Activated CD4-positive, alpha-beta T cell treated with anti-CD3 and anti-CD28 coated beads for 4 hours (primary cell): ENCODE measurements at places on chromosomes 7 and 10.

DNA sequence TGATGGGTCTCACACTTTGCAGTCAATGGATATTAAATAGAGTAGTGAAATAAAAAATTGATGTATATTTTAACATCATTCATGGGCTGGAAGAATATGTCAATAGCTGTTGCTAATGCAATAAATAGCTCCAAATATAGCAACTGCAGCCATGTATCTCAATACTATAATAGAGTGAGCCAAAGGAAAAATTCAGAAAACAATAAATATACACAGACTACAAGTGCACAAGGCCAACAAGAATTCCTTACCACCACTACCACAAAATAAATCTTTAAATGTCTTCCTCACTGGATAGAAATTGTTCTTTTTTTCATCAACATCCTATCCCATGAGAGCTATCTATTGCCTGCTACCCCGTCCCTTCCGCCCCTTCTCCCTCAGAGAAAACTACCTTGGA lies 113.1 kb upstream of the TRIM24 start:
- DNase-seq: no peak

DNA sequence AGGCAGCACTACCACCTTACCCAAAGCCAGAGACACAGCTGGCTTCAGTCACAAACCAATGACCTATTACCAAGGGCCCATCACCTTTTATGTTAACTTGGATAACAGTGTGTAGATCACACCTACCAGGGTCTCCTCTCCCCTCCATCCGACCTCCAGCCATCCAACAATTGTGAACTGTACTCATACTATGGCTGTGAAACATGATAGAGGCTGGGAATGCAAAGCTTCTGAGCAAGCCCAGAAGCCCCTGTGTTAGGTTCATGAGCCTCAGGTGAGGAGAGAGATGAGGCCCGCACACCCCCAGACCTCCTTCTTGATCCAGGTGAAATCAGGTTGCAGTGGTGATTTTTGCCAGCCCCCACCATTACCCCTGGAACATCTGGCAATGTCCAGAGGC lies 47.7 kb downstream of the PNLIPRP2 start:
- DNase-seq: no peak

- DNase-seq: no peak
These were observed 1.2 kb downstream of the PARP12 start for GRCh38 chr7:140061607-140061930.

GRCh38 chr7:123190109-123190831 lies 9.5 kb downstream of the SLC13A1 start:
- no peak for DNase-seq

DNA sequence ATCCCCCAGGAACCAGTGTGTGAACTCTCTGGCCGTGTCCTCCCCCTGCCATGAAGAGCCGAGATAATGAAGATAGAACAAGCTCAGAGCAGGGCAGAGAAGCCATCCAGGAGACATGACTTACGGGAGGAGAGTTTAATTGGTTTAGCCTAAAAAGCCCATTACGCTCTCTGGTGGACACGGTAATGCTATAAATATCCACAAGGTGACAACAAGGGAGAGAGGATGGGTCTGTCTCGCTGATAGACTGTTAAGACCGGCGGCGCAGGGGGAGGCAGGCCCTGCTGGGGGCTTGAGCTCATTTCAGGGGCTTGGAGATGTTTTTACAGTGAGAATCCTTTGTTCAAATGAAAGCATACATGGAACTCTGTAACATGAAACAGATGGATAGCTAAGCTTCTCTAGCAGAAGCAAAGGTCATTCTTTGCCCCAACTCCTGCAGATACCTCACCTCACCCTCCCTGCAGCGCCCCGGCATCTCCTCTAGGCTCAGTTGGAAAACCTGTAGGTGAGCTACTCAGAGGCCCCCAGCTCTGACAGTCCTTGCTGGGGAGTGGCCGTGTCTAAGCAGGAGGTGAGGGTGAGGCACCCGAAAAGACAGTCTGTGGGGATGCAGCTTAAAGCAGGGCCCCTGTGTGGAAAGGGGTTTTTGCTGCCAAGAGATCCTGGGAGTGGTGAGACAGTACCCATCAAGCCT lies 40.8 kb upstream of the LOXL4 start:
- DNase-seq: no peak

- no peak for DNase-seq
These were observed 288.9 kb downstream of the BBS9 start for GRCh38 chr7:33418251-33418701.

DNA sequence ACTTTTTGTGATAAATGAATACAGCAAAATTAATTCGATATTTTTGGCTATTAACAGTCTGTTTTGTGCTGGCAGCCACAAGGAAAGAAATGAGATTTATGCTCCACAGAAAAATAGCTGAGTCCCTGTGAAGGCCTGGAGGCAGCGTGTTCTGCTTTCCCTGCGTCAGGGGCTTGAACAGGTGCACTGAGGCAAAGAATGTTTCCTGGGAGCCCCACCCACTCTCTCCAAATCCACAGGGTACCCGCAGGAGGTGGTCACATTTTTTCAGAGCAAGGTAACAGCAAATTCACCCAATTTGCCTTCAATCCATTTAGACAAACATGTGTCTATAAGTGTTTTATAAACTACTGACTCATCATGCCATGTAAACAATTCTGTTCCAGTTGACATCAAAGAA lies 308.1 kb downstream of the TCERG1L start:
- DNase-seq: no peak

- DNase-seq: no peak
These were observed 74.3 kb upstream of the POM121L12 start for GRCh38 chr7:52961084-52961483.

GRCh38 chr7:50862302-50862701 lies 79.6 kb upstream of the GRB10 start:
- DNase-seq: no peak

DNA sequence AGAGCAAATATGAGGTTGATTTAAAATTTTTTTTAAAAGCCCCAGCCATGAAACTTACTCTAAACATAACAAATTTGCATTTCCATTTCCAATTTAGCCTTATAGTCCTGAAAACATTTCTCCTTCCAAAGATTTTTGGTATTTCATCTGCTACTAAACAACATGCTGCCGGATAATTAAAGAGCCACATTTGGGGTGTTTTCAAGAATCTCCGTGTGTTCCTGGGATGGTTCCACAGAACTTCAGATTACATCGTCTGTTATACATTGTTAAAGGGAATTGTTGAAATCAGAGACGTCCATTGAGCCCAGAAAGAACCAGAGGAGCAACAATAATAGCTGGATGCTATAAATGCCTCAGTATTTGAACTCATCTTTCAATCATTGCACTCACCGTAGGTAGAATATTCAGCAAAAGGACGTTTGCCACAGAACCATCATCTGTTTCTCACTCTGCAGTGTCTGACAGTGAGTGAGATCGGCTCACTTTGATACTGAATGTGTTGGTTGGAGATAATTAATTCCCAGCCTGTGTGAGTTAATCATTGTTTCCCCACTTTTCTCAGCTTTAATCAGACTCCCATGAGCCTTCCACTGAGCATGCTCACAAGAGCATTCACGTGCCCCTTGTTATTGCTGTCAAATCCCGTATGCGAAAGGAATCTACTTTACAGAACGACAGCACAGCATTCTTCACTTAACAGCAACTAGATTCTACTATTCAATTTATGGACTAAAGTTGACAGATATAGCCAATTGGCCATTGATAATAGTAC lies 128.4 kb upstream of the PALS2 start:
- no peak for DNase-seq

DNA sequence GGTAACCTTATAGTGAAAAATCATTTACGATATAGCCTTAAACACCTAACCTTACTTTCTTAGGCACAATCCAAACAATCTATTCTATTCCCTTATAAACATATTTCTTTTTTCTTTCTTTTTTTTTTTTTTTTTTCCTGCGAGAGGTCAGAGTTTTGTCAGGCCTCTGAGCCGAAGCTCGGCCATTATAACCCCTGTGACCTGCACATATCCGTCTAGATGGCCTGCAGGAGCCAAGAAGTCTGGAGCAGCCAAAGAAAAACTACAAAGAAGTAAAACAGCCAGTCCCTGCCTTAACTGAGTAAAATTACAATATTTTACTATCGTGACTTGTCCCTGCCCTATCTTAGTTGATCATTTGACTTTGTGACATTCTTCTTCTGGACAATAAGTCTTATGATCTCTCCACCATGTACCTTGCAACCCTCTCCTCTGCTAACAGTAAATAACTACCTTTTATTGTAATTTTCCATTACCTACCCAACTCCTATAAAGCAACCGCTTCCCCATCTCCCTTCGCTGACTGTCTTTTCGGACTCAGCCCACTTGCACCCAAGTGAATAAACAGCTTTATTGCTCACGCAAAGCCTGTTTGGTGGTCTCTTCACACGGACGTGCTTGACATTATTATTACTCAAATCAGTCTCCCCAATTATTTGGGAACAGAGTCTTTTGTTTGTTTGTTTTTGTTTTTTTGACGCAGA lies 64.5 kb downstream of the AOAH start:
- no peak for DNase-seq

- no peak for DNase-seq
These were observed 392.7 kb upstream of the AUTS2 start for GRCh38 chr7:69205581-69205980.

- no peak for DNase-seq
These were observed at the start of gene PON3 for GRCh38 chr7:95396136-95397032. Gene PON3, minus strand, starts transcription at chr7:95396375. Its CDS starts 25 bp downstream, at chr7:95396350.

- DNase-seq: no peak
These were observed 56.4 kb downstream of the KAT6B start for GRCh38 chr10:74882831-74883230.

DNA sequence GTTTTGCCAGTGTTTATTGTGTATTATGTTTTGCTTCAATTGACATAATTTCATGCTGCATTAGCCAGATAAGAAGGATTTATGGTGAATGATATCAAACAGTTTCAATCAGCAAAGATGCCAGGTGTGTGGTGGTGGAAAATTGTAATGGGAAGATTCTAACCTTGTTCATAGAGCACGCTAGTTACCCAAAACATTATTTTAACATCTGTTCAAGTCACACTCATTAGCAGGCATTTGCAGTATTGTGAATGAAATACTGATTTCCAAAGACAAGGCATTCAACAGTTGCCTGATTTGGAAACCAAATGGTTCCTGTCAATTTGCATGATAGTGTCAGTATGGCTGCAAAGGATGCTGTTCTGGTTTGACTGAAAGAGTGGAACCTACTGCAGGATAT lies 129.7 kb downstream of the EPC1 start:
- no peak for DNase-seq

DNA sequence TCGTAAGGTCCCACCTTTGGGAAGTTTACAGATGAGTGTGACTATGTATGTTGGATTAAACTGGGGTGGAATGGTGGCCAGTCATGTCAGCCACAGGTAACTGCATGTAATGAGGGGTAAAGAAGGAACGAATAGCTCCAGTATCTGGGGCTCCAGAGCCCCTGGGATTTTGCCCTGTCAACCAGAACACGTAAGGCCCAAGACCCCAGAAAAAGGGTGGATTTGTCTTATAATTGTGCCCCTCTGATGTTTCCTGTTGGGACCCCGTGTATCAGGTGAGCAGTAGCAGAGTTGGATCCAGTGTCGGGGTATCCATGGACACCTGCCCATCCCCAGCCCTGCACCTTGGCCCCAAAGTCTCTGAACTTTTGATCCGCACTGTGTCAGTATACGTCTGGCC lies 76.9 kb downstream of the ADARB2 start:
- DNase-seq: no peak

DNA sequence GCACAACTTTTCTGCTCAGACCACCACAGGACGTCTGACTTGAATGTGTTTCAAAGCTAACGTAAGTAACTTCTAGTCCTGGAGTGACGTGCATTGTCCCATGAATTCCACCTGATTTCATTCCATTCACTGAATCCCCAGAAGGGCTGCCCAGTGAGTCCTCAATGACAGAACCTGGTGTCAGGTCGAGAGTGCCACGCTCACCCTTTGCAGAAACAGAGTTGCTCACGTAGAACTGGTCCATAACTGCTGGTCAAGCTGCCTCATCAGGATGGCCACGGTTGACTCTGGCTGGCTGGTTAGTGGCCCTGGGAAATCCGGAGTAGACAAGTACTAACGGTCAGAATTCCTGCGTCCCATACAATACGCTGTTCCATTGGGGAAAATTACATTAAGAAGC lies 50.6 kb upstream of the UBE3C start:
- no peak for DNase-seq

- no peak for DNase-seq
These were observed 383.4 kb downstream of the AUTS2 start for GRCh38 chr7:69981646-69982045.

DNA sequence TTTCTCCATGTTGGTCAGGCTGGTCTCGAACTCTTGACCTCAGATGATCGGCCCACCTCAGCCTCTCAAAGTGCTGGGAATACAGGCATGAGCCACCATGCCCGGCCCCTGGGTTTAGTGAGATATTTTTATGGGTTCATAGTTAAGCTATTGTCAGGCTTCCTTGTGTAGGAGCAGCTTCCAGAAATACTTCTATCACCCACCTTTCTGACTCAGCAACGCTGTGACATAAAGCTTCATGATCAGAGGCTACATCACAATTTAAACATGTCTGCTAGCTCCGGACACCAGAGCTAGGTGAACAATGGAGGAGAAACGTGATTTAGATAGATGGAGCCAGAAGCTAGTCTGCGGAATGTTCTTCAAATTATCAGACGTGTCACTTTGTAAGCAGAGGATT lies 295.8 kb upstream of the LYZL1 start:
- DNase-seq: no peak

GRCh38 chr10:25828475-25828874 lies 105.6 kb upstream of the MYO3A start:
- DNase-seq: no peak

- DNase-seq: no peak
These were observed 123.9 kb downstream of the C10orf105 start for GRCh38 chr10:71595649-71596048.

- DNase-seq: no peak
These were observed 10.2 kb downstream of the WDR11 start for GRCh38 chr10:120861178-120861855.

- no peak for DNase-seq
These were observed 308.2 kb downstream of the LRMDA start for GRCh38 chr10:75739414-75740143.

GRCh38 chr7:49530481-49530880 lies 243.0 kb upstream of the VWC2 start:
- no peak for DNase-seq

- DNase-seq: no peak
These were observed 128.5 kb upstream of the STEAP1 start for GRCh38 chr7:90025771-90026170.

DNA sequence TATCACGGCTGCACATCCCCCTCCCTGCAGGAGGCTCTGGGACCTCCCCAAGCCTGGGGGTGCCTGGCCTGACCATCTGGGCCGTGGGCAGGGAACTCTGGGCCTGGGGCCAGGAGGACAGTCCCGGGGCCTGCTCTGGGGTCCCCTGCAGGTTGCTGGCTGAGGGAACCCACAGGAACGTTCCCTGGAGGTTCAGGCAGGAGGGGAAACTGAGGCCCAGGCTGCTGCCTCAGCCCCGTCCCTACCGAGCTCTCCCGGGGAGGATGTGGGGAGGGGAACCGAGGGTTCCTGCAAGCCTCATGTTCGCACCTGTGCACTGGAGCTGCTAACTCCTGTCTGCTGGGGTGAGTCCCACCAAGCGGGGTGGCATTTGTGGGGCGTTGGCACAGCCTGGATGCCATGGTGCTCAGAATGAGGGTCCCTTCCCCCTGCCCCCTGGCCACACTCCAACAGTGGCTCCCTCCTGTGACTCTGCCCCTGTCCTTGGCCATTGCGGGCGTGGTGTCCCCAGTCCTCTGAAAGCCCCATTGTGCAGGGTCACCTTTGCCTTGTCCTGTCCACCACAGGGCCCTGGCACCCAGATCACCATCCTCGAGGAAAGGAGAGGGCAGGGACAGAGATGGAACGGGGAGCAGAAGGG lies 9.4 kb downstream of the ELFN1 start:
- DNase-seq: no peak
